ENCODE measurements at places on chromosomes 7 and 10.

DNA sequence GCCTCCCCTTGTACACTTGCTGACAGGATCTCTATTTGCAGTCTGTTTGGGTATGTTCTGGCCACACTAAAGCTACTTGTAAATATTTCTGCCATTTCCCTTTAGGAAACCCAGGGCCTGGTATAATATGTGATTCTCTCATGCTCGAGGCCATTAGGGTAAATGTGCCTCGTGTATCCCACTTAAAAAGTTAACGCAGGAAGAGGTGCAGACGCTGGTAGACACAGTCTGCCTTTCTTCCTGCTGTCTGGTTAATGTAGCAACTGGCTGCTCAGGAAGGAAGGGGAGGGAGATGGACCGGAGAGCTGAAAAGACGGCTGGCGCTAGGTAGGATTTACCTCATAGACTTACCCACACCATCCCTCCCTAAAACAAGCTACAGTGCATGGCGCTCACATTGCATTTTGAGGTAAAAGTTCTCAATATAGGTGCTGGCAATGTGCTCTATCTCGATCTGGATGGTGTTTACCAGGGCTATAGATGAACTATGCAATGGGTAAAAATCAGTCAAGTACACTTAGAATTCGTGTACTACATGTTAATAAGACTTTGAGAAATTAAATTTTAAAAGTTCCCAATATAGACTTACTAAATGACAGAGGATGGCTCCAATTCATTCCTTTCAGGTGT is 125.9 kb downstream of the JAZF1 start:
- DNase-seq = no peak

GRCh38 chr10:58350023-58350422 is 15.2 kb downstream of the UBE2D1 start:
- DNase-seq = no peak

GRCh38 chr10:125462845-125463244 is 220.1 kb downstream of the TEX36 start:
- DNase-seq = no peak

DNA sequence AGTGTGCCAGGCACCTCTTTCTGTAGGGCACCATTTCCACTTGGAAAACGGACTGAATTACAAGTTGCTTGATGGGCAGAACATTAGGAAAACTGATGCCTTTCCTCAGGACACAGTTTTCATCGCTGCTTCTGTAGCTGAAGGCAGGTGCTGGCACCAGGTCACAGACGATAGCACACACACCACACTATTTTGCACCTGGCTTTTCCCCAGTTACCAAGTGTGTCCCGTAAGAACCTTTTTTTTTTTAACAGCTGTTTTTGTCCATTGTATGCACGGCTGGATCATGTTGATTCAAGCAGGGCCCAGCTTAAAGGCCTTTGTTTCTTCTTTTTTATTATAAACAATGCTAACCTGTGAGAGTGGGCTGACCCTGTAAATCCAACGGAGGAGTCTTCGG is 1.3 kb upstream of the GET4 start:
- no peak for DNase-seq

DNA sequence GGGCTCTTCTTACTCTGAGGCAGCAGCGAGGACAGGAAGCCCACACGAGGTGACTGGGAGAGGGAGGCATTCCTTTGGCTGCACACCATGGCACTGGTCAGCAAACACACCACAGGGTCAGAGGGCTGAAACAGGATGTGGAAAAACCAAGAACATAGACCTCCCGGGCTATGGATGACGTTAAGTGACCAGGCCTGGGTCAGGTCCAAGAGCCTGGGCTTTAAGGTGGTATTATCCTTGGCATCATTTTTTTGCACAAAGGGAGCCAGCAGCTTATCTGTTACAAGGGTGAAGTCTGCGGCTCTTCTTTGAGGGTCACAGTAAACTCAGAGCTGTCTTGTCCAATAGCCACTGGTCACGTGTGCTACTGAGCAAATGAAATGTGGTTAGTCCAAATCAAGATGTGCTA is 7.0 kb downstream of the WDR91 start:
- DNase-seq = no peak

GRCh38 chr10:130561681-130562080 is 425.5 kb downstream of the GLRX3 start:
- DNase-seq = no peak

- DNase-seq = no peak
Observed at GRCh38 chr10:49620286-49620810, 6.5 kb downstream of the CHAT start.

- DNase-seq = peak; percentile 75
Observed at GRCh38 chr10:125982260-125982948, 86.0 kb downstream of the FANK1 start.

DNA sequence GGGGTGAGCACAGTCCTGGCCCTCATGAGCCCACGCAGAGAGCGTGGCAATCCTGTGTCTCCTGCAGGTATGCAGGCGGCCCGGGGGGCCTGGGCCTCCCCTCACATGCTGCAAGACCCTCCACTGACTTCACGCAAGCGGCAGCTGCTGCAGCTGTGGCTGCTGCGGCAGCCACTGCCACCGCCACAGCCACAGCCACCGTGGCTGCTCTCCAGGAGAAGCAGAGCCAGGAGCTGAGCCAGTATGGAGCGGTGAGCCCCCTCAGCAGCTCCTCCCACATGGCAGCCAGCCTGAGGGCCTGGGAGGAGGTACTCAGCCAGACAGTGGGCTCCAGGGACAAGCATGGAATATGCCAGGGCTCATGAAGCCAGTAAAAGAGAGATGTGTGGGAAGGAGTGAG is 8.7 kb downstream of the ZMIZ2 start:
- DNase-seq = peak; percentile 22

DNA sequence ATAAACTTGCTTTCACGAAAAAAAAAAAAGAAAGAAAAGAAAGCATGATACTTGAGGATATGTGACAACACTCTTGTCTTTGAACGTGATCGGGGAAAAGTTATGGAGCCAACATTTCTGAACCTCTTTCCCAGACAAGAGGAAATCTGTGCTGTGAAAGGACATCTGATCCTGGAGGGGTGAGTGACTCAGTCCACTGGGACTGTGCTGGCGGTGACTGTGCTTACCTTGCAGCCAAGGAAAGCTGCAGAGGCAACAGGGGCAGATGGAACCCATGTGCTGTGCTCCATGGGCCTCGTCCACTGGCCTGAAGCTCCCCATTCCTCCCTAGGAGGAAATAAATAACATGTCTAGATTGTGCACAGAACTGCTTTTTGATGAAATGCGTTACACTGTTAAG is 116.5 kb upstream of the RAB11FIP2 start:
- DNase-seq = peak; percentile 70

- peak; percentile 66 for DNase-seq
Observed at GRCh38 chr10:19730167-19730906, 85.9 kb upstream of the PLXDC2 start.

- peak; percentile 93 for DNase-seq
Observed at GRCh38 chr7:116582806-116583444, 58.1 kb downstream of the CAV1 start.

GRCh38 chr10:5547681-5547930 is 22.8 kb downstream of the CALML3 start:
- no peak for DNase-seq

GRCh38 chr7:79451580-79451979 is 1.9 kb downstream of the MAGI2 start:
- no peak for DNase-seq

DNA sequence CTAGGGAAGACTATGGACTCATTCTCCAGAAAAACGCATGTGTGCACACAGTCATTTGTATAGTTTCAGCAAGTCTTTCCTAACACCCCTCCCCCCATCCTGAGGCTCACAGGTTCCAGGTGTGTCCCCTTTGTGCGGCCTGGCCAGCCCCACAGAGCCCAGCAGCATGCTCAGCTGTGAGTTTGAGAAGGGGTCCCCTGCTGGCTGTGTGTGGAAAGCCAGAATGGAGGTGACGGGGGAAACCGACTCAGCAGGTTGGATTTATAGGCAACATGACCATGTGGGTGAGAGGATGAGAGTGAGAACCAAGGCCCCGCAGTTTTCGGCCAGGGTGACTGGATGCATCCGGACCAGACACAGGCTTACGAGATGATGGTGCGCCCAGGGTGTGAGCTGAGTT is 9.9 kb downstream of the PTPRE start:
- no peak for DNase-seq

- peak; percentile 89 for DNase-seq
Observed at GRCh38 chr7:137538361-137538762, 194.8 kb upstream of the PTN start.

GRCh38 chr10:33596422-33596821 is 262.0 kb upstream of the NRP1 start:
- no peak for DNase-seq

DNA sequence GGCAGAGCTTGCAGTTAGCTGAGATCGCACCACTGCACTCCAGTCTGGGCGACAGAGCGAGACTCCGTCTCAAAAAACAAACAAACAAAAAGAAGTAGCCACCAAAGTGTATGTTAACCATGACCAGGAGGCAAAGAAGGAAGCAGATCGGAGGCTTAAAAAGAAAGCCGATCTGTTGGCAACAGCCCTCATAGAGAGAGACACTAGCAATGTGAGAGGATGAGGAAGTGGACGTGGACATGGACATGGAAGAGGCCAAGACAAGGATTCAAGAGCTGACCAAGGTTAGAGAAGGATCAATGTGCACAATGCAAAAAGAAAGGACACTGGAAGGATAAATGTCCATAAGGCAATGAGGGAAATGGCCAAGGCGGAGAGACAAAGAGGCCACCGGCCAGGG is 14.9 kb upstream of the ADCK2 start:
- no peak for DNase-seq

- DNase-seq = no peak
Observed at GRCh38 chr10:95873651-95874050, 34.1 kb upstream of the CC2D2B start.

DNA sequence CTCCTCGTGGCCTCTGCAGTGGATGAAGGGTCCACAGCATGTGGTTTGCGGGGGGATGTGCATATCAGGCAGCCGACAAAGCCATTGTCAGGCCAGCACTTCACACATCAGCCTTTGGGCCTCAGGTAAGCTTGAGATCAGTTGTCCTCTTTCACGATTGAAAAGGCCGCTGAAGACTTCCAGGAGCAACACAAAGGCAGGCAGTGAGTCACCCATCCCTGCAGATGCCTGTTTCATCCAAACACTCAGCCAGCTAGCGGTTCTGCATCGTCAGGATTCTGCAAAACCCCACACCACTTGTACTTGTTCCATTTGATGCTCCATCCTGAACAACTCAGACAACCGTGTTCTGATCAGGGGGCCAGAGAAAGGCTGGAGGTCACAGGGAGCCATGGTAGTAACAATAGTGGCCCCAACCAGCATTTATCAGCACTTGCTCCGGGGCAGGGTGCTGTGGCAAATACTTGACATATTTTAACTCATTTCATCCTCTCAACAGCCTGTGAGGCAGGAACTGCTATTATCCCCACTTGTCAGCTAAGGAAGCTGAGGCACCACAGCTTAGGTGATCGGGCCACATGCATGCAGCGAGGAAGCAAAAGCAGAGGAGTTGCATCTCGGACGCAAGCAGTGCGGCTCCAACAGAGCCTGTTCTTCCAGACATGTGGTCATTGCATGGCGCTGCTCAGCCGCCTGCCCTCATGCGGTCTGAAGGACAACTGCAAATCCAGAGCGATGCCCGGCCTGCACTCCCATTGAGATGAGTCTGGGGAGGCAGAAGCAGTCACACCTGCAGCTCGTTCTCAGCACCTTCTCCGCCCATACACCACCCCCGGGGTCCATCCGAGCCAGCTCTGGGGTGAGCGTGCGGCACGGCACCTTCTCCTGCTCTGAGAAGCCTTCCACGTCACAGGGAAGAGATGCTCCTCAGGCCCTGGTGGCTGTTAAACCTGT is 144.9 kb downstream of the PAXIP1 start:
- no peak for DNase-seq

DNA sequence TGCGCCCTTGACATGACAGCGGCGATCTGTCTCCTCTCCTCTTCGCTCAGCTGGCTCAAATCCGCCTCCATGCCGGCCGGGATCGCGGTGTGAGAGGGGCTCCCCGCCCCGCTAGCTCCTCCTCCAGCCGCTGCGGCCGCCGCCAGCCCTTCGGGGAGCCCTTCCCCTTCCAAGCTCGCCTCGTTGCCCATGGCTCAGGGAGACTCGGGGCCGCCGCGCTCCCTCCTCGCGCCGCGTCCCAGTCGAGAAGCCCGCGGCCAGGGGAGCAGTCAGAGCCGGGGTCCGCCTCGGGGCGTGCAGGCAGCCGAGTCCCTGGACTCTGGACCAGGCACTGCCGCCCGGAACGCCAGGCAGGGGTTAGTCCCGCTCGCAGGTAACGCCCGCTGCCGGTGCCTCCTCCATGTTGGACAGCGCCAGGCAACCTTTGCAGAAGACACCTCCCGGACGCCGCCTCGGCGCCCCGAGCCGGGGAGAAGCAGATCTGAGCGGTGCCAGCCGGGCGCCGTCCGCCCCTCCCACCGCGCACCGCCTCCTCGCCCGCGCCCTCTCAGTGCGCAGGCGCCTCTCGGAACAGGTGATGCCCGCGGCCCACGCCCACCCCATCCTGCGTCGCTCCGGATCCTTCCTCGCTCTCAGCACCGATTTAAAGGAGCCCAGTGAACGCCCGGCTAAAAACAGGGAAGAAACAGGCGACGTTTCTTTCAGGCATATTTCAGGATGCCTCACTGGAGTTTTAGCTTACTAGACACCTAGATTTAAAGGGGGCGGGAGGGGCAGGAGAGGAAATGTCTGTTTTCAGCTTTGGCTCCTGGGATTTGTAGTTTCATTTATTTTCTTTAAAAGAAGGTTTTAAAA is at the start of gene PCLO:
PCLO (minus strand) TSS at position 483 of the 855 bp plus-strand sequence; CDS start at position 191, 292 bp downstream.
- peak; percentile 41 for DNase-seq

DNA sequence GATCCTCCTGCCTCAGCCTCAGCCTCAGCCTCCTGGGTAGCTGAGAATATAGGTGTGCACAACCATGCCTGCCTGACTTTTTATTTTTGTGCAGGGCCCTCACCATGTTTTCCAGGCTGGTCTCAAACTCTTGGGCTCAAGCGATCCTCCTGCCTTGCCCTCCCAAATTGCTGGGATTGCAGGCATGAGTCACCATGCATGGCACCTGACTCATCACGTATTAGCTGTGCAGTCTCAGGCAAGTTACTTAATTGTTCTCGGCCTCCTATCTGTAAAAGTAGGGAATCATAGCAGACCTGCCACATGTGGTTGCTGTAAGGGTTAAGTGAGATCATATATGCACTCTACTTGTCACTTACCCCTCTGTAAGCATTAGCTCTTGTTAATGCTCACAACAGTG is 117.2 kb downstream of the ANLN start:
- no peak for DNase-seq

GRCh38 chr10:127153181-127153580 is 43.2 kb downstream of the INSYN2A start:
- peak; percentile 9 for DNase-seq

DNA sequence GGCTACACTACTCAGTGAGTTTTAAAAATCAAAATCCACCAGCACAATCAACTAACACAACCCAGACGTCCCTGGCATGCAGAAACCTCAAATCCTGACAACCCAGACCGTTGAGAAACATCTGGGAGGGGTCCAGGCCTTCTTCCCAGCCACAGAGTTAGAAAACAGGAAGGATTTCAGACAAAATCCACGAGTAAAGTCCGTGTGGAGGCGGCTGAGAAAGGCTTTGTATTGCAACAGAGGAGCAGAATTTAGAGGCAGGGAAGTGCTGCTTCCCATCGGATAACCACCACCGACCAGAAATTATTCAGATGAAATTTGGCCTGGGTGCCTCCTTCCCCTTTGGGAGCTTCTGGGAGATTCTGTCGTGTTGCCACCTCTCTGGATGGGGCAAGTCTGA is 61.5 kb downstream of the TNS3 start:
- DNase-seq = peak; percentile 86
